NCI-H1417 treated with DMSO at 0.1 percent for 48 hours (cell line): ENCODE measurements at places on chromosomes 2 and 18.

DNA sequence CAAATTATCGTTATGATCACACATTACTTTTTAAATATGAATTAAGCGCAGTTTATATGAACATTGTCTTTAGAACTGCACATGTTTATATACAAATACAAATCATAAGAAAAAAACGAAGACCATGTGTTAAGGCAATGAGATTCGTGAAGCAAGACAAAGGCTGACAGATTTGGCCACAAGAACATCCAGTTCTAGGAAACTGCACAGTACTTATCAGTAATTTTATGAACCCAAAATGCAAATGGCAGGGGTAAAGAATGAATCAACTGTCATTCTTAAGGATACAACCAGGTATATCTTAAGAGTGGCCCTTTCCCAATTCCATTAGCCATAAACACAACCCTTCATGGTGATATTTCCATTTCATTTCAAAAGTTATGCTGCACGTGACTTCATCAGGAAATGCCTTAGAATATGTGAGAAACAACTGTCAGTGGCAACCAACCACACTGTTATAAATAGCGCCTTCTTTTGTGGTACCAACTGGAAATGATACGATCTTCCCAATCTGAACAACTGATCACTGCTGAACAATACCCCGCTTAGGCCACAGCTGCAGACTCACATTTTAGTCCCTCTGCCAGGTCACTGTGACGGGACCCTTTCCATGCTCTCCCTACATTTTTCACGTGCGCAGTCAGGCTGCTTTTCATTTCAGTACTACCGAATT, 144.9 kb downstream of the L3MBTL4 start:
- no peak for DNase-seq

GRCh38 chr2:88857274-88857741, 165.8 kb downstream of the RPIA start:
- DNase-seq: no peak

- no peak for DNase-seq
Observed at GRCh38 chr2:223122781-223123180, 70.8 kb downstream of the KCNE4 start.

DNA sequence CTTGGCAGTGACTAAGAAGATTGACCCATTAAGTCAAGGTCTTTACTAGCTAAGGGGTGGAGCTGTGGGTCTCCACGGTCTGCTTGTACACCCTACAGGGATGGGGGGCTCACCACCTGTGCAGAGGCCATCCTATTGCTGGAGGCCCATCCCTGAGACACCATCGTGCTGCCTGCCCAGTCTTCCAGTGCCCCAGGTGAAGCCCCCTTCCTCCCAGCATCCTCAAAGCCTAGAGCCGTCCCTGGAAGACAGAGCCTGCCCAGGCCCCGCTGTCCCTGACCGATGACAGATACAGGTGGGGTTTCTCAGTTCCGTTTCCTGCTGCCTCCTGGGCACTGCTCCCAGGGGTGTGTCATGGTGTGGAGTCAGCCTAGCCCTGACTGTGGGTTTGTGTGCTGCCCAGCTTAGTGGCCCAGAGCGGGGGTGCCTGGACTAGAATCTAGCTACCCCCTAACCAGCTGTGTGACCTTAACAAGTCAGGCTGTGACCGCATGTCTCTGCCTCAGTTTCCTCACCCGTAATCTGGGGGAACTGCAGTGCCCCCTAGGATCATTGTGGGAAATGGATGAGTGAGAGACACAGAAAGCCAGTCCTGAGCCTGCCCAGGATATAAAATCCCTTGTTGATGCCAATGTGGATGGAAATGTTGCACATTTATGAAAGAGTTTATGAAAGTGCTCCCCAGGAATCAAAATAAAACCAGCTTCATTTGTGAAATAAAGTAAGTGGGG, 2.0 kb downstream of the OTOS start:
- no peak for DNase-seq

DNA sequence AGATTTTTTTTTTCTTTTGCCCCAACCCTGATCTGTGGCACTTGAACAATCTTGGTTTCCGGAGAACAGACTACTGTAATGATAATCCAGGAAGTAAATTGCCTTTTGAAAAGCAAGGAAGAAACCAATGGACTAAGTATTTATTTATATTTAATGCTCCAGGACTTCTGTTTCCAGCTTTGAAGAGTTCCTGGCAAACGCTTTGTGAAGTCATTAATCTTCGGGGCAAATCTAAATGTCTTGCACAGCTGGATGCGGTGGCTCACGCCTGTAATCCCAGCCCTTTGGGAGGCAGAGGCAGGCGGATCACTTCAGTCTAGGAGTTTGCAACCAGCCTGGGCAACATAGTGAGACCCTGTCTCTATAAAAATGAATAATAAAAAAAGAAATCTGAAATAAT, 135.1 kb upstream of the GATA6 start:
- no peak for DNase-seq
